ENCODE measurements at places on chromosomes 16 and 17.

- DNase-seq = no peak
Measured at GRCh38 chr16:27169511-27170071, 33.7 kb upstream of the KDM8 start.

DNA sequence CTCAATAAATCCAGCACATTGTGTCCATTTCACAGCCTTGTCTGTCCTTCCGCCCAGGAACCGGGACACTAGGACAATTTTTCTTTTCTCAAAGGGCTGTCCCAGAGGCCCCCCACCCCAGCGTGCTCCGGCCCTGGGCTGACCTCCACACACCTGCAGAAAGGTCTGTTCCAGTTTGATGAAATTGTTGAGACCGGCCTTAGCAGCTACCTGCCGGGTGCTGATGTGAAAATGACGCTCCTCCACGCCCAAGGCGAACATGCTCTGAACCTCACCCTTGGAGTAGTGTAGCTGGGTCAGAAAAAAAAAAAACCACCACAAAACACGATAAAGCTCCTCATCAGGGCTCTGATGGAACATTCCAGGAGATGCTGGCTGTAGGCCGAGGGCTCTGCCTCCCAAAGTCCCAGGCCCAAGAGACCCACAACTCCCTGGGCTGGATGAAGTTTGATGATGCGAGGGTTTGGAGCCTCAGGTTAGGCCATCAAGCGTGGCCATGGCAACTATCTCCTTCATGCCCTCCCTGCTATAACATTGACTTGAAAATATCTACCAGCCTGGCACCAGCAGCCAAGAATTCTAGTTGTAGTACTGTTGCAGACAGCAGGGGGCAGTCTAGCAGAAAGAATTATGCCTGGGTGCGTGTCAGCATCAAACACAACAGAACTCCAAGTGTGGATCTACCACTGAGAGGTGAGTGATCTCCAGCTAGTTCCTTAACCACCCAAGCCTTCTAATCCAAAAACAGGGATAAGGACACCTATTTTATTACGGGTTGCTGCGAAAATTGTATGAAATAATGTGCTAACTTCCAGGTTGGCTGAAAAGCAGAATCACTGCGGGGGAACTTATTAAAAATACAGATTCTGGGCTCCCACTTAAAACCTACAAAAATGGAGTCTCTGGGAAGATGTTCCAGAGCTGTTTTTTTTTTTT lies 62.1 kb downstream of the RMI2 start:
- no peak for DNase-seq

- DNase-seq = no peak
Measured at GRCh38 chr16:65700596-65700995, 578.7 kb upstream of the CDH11 start.

- DNase-seq = peak; percentile 90
Measured at GRCh38 chr17:74210191-74211140, 2.9 kb upstream of the TTYH2 start.

GRCh38 chr17:35726127-35726952 lies 5.1 kb upstream of the RASL10B start:
- DNase-seq = peak; percentile 91

DNA sequence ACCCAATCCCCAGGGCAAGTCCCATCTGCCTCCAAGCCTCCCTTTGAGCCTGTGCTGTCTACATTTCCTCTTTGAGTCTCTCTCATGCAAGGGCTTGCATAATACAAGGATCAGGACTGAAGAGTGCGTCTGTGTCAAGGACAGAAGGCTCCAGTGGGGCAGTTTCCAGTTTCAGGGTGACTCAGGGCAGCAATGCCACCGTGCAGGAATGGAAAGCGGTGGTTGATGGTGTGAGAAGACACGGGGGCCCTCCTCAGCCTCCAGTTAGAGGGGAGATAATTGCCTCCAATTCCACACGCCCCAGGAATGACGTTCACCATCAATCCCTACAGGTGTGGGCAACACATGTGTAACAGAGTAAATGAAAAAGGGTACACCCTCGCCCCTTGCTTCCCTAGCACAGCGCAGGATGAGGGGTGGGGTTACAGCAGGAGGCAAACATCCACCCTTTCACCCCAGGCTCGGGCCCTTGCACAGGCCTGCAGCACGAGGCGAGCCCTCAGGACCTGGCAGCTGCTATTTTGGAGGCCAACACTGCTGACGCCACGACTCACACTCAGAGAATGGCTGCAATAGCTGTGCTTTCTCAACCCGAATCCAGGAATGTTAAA lies 24.8 kb upstream of the SLC25A19 start:
- DNase-seq = no peak

DNA sequence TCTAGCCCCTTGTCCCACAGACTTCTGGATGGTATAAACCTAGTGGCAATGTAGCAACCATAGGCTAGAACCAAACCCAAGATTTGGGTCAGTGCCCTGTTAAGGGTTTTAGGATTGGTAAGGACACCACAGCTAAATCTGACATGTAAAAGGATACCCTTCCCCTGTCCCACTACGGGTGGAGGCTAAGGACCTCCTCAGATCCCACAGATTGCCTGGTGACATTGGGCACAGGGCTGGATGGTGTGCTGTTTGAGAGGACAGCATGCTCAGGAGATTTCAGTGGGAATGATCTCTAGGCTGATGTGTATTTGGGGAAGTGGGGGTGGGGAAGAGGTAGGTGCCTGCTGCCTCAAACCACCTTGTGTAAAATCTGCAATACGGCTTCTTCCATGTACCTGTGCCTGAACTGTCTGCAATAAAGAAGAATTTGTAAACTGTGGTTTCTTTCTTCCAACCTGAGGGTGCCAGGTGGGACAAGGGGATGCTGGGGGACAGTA lies 671 bp upstream of the EDC4 start:
- no peak for DNase-seq

GRCh38 chr16:83738923-83739503 lies 68.8 kb upstream of the HSBP1 start:
- no peak for DNase-seq

DNA sequence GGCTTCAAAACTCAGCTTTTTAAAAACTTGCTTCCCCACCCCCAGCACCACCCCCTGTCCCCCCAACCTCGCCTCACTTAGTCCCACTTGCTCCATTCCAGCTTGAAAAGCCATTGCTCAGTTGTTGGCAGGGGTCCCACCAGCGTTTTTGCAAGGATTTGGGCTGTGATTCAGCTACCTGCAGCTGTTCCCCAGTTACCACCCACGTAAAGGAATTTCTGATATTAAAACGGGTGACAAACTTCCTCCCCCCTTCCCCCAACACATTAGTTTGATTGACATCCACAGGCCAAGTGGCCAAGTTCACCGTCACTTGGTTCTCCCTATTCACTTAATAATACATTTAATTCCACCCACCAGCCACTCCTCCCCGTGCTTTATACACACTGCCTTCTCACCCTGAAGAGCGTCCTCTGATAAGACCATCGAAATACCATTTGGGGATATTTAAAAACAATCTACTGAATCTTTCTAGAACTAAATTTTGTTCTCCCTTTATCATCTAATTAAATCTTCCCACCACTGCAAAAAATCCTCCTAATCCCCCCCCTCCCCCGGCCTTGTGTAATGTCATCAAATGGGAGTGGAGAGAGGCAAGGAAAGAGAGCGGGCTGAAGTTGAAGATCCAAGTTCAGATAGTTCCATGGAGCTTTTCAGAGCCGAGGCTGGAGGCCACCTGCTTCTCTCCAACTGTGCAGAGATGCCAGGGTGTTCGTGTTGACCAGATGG lies 55.1 kb downstream of the SOX9 start:
- DNase-seq = no peak

DNA sequence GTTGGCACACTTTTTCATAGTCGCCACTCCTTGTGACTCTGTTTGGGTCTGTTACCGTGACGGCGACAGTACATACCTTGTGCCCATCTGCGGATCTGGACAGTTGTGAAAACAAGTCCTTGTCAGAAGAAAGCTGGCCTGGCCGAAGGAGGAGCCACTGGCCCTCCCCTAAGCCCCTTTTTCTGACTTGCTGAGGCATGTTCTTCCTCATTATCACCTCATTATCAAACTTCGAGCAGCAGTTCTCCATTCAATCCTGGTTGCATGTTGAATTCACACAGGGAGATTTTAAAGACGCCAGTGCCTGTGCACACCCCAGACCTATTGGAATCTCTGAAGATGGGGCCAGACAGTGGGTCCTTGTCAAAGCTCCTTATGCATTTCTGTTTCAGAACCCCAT lies 61.1 kb downstream of the CYLD start:
- DNase-seq = no peak
